ENCODE measurements at places on chromosomes 2 and 18.

DNA sequence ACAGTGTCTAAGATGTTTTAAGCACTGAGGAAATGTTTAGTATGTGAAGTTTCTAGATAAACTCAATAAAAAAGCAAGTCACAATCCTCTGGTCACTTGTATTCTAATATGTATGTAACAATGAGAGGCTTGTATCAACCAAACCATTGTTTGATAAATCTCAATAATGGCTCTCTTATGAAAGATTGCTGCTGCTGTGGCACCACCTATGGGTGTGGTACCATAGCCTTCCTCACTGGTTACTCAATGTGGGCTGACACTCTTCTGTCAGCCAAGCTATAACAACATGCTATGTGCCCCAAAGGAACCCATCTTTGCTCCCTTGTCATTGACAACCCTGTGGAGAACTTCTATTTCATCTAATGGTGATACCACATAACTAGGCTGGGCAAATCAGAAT, 12.6 kb upstream of the RAB1A start:
- DNase-seq = no peak

DNA sequence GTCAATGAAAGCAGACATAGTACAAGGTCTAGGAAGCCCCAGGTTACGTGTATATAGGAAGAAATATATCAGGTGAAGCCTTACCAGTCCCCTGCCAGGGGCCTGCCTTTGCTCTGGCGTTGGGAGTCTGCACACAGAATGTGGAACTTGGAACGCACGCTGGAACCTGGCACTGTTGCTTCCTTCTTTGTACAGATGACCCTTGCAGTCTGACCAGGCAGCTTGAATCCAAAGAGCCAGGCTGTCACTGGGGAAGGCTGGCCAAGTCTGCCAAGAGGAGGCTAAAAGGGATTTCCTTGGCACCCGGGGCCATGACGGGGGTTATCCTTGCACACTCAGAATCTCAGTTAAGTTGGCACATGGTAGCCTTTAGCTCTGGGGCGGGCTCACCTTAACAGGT, 39.5 kb downstream of the TMEM247 start:
- DNase-seq = no peak

GRCh38 chr2:55428258-55428657, 8.6 kb upstream of the CCDC88A start:
- DNase-seq = no peak

- no peak for DNase-seq
Observed at GRCh38 chr2:159200498-159200897, 86.0 kb downstream of the WDSUB1 start.

DNA sequence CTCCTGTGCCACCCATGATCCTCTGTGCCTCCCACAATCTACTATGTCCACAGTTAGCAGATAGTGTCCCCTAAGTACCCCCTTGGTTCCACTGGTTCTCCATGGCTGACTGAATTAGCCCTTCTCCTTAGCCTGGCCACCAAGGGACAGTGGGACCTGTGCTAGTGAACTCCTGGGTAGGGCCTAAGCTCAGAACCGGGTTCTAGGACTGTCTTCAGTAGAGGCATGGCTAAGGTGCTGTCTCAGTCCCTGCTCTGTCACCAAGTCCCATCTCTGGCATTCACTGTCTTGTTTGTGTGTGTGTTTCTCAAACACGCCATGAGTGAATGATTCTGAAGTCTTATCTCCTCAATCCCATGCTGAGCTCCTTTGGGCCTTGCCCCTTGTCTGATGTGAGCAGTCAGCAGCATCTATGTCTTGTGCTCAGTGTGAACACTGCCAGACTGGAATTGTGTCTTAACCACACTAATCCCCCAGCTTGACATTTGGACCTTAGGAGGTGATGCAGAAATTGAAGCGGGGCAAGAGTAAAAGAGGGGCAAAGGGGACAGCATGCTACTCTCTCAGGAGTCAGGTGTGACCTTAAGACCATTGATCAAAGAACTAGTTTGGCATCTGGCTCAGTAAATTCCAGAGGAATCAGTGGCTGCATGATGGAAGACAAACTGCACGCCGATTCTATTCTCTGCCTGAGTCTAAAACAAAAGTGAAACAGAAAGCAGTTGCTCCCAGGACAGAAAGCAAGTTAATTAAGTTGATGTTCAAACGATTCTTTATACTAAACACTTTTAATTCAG, 190.5 kb downstream of the ALPK2 start:
- no peak for DNase-seq

- DNase-seq = no peak
Observed at GRCh38 chr2:234751275-234751973, 200.4 kb upstream of the SH3BP4 start.

GRCh38 chr18:51196811-51197660, 445 bp downstream of the MEX3C start:
- no peak for DNase-seq

DNA sequence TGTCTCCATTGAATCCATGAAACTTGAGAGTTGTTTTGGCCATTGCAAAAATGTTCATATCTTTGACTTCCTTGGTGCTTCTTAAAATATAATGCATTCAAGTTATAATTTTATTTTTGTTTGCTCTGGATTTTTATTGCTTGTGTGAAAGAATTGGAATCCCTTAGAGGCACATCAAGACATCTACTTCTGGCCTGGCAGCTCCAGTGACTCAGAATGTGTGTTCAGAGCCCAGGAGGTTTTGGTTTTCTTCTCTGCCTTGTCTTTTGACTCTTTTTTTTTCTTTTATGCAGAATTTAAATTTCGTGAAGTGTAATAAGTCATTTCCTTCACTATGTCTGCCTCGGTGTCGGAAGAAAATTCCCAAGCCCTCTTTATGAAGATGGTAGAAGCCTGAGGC, 180.2 kb downstream of the LTBP1 start:
- no peak for DNase-seq

GRCh38 chr2:150978053-150978452, 283.6 kb downstream of the RBM43 start:
- no peak for DNase-seq

DNA sequence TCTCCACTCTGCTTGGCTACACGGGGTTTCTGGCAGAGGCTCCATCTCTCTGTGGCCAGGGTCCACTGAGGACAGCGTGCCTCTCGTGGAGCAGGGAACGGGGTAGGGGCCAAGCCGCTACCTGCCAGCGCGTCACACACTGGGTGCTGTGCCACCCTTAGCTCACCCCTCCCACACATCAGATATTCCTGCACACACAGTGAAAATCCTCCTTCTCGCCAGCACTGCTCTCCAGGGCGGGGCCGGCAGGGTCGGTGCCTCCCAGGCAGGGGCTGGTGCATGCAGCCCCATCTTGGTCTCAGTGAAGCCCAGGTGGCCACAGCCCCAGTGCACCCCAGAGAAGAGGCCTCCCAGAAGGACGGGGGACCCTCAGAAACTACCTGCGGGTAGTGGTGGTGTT, 124.6 kb downstream of the MBP start:
- DNase-seq = no peak

DNA sequence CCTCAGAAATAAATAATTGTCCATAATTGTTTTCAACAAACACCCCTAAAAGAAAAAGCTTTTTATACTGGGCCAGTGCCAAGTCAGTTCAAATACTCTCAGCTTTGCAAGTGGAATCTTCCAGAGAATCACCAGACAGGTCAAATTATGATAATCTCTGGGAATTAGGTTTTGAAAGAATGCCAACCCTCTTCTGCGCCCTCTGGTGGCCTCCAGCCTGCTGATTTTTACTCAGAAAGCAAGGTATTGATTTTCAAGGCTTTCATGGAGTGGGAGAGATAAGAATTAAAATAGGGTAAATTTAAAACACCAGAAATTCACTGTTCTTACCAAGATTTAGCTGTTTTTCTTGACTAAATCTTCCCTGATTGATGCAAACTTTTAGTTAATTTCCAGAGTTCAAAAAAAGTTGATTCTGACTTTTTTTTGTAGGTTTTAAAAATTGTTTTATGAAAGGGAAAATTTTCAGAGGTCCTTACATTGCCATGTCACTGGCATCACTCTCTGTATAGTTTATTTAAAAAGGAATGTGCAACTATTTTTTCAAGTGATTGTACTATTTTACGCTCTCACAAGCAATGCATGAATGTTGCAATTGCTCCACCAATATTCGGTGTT, 282.9 kb upstream of the TNP1 start:
- DNase-seq = no peak

DNA sequence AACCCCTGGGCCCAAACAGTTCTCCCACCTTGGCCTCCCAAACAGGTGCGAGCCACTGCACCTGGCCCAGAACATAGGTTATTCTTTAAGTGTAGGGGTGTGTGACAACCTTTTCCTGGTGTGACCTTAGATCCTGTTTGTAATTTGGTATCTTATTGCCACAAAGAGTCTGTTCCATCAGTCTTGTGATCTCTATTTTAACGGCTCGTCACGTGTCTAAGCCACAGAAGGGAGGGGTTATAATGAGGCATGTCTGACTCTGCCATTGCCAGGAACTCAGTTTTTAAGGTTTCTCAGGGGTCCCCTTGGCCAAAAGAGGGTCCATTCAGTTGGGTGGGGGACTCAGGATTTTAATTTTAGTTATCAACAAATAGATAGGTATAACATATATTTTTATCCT, 4.4 kb upstream of the ALS2 start:
- DNase-seq = no peak

DNA sequence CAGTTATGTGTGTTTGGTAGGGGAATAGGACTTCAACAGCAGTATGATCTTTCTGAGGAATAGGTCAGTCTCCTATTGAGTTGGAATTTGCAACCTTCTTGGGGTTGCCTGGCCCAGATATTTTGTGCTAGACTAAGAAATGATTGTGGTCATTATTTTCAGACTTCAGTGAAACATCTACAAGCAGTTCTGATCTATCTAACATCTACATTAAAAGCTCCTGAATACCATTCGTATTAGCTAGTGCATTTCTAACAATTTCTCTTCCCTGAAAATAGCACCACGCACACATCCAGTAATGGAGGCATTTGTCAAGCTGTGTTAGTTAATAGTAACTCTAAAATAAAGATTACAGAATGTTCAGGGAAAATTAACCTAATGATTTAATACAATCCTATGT, 179.3 kb downstream of the FIGN start:
- DNase-seq = no peak

GRCh38 chr2:24080701-24081100, 3.9 kb downstream of the TP53I3 start:
- DNase-seq = no peak

GRCh38 chr2:14401873-14402272, 230.6 kb upstream of the LRATD1 start:
- no peak for DNase-seq

GRCh38 chr2:173271135-173271534, 83.5 kb upstream of the CDCA7 start:
- no peak for DNase-seq

- DNase-seq = no peak
Observed at GRCh38 chr18:55243857-55244256, 284.6 kb upstream of the CCDC68 start.

GRCh38 chr2:390959-391358, 103.1 kb upstream of the ALKAL2 start:
- no peak for DNase-seq

- no peak for DNase-seq
Observed at GRCh38 chr18:22466608-22467395, 49.1 kb upstream of the CTAGE1 start.

DNA sequence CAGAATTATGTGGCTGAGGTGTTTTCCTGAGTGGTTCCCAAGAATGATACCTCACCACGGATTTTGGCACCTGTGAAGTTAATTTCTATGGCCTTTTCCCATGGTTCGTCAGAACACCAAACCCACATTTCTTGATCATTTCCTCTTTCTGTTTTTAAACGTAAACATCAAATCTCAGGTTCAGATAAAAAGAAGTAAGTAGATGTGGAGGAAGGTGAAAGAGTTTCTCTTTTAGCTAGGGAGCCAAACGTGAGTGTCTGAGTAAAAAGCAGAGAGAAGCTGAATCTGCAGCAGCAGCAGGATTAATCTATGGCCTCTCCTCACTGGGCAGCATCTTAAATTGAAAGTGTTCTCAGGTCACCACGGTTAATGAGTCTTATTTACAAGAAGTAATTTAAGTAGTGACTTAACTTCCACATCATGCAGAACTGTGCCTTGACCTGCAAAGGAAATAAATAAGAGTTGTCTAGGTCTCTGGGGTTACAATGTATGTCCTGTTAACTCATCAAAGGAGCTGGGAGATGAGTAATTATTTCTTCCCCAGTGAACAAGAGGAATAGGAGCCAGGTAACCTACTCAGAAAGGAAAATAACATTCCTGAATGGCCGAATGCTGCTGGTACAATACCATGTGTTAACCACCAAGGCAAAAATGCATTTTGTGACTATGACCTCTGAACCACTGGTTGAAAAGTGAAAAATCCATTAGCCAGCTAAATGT, 139.6 kb upstream of the NETO1 start:
- DNase-seq = no peak

DNA sequence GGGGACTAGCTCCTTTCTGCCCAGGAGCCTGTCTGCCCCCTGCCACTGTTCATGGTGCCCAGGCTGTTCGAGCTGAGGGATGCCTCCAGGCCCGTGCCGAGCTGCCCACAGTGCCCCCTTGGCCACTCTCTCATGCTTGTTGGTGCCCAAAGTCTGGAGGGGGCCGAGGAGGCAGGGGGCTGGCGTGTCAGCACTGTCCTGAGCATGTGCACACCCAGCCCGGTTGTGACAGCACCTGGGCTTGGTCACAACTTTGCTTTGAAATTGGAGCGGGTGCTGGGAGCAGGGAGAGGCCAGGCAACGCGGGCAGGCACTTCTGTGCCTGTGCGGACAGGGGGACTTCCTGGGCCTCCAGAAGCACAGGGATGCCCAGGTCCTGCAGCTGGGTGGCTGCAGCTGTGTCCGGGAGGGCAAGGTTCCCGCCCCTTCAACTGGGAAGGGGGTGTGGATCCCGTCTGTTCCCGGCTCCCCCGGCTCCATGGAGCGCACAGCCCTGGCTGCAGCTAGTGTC, 22.2 kb upstream of the RAPGEF4 start:
- no peak for DNase-seq

DNA sequence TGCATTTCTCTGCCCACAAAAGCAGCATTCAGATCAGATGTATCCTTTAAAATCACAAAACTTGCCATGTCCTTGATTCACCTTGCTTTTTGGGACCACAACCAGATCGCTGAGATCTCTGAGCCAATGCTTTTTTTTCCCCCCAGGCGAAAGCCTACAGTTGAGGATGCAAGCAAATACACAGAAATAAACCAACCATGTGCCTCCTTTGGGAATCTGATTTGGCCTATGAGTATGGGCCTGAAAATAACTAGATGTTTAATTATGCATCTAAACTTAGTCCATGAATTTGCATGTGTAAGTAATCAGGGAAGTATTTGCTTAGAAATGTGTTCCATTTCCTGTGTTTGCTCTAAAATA, 49.7 kb upstream of the CDC42EP3 start:
- no peak for DNase-seq

GRCh38 chr2:219084791-219085190, 24.1 kb upstream of the IHH start:
- DNase-seq = no peak

- DNase-seq = no peak
Observed at GRCh38 chr2:195410074-195410671, 246.9 kb upstream of the SLC39A10 start.

GRCh38 chr2:174561283-174561971, 36.2 kb downstream of the WIPF1 start:
- DNase-seq = no peak

GRCh38 chr2:133825778-133826177, 257.5 kb upstream of the NCKAP5 start:
- DNase-seq = no peak
